ENCODE measurements at places on chromosomes 13 and 19.

DNA sequence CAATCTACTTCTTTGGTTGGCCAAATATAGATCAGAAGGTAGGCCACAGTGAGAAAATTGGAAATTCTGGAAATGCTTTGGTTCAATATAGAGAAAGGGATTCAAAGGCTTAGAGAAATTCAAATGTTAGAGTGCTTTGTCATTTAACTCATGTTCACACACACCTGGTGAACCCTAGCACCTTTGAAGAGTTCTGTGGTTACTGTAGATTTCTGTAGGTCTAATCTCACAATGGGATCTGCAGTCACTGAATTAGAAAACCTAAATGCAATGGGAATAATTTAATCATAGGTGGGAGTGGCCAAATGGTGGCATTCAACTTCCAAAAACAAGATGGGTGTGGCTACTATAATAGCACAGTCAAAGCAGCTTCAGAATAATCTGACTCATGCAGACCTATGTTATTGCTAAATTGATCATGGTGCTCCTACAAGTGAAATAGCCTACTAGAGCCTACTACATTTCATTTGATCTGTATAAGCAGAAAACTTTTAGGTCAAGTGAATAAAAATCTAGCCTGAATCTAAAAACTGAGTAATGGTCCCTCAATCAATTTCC is 1152.9 kb downstream of the PCDH9 start:
- no peak for DNase-seq

- no peak for DNase-seq
These were observed 7.1 kb upstream of the CLPP start for GRCh38 chr19:6354098-6354674.

DNA sequence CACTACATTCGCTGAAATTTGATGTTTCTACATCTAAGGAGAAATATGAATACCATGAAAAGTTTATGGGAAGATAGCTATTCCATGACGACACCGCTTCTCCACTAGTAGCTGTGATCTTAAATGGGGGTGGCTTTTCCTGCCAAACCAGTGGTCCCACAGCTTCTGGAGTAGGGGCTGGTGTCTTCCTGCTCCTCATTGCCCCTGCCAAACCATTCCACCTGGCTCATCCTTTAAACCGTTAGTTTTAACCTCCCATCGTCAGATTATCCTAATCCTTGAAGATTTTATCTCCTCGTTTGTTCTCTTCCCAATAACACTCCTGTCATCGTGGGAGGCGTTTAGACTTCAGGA is 568 bp upstream of the ZNF230 start:
- no peak for DNase-seq

DNA sequence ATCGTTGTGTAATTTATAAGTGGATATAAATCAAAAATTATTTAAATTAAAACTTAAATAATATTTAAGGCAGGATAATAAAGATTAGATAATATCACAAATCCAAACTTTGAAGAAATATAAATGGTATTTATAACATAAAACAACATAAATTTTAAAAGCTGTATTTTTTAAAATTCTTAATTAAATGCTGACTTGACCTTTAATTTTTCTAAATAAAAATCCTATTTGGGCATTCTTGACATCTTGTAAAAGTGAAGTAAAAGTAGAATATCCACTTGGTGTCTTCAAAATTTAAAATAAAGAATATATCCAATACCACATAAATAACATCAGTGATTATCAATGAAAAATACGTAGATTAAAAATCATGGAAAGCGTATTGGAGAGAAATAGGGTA is 87.7 kb downstream of the TNFSF13B start:
- DNase-seq: no peak

DNA sequence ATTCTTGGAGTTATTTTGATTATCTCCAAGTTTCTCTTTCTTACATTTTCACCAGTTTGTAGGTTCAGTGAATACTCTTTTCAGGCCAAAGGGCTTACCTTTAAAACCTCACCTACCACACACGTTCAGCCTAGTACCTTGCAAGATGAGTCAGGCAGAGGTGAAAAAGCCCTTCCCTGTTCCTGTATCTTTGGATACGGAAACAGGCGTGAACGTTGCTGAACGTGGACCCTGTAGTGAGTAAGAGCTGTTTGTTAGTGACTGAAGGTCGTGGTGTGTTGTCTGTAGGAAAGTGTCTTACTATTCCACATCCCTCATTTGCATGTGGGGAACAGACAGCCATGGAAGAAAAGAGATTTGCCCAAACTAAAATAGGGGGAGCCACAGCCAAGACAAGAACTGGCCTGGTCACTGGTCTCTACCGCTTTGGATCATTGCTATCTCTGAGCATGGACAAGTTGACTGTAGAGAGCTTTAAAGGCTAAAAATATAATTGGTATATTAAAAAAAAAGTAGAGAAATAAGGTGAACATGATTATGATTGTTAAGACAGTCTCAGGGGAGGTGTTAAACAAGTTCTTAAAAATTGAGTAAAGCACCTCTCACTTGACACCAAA is 3.5 kb downstream of the CEBPG start:
- no peak for DNase-seq

GRCh38 chr19:49422407-49423070 is 702 bp downstream of the PTH2 start:
- no peak for DNase-seq

DNA sequence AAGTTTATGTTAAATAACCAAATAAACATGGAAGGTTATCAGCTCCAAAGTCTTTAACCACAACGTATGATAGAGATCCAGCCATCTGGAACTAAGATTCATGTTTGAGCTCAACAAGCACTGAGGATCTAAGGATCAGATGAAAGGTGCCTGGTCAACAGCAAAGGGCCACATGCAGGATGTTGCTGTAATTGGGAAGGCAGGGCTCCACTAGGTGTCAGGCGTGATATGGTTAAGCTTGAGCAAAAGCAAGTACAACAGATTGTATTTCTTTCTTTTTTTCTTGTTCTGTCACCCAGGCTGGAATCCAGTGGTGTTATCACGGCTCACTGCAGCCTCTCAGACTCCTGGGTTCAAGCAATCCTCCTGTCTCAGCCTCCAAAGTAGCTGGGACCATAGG is 12.0 kb downstream of the EBPL start:
- no peak for DNase-seq

- no peak for DNase-seq
These were observed 468 bp downstream of the HMGB1 start for GRCh38 chr13:30465343-30465592.

GRCh38 chr19:3251229-3251628 is 26.8 kb downstream of the CELF5 start:
- DNase-seq: no peak

DNA sequence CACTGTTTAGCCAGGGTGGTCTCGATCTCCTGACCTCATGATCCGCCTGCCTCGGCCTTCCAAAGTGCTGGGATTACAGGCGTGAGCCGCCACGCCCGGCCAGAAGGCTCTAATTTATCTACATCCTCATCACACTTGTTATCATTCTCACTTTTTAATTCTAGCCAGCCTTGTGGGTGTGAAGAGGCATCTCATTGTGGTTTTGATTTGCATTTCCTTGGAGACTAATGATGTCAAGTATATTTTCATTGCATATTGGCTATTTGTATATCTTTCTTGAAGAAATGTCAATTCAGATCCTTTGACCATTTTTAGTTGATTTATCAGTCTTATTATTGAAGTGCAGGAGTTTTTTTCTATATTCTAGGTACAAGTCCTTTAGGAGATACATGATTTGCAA is 27.7 kb upstream of the HIF3A start:
- DNase-seq: no peak

GRCh38 chr19:738509-739128 is 12.3 kb upstream of the MISP start:
- no peak for DNase-seq

Data from NCI-H526 treated with DMSO at 0.1 percent for 48 hours (cell line).